Effector CD4-positive, alpha-beta T cell (primary cell): ENCODE measurements at places on chromosomes 3 and 15.

- DNase-seq: no peak
Measured at GRCh38 chr15:101266787-101267186, 10.5 kb downstream of the SELENOS start.

- no peak for DNase-seq
Measured at GRCh38 chr3:73215281-73215680, 153.8 kb downstream of the EBLN2 start.

- DNase-seq: no peak
Measured at GRCh38 chr15:27414168-27414870, 443.3 kb downstream of the GABRG3 start.

- DNase-seq: no peak
Measured at GRCh38 chr3:58577269-58577821, at the start of gene FAM107A. Gene FAM107A, minus strand, starts transcription at chr3:58577391. Its CDS starts 7,531 bp downstream, at chr3:58569860.

- no peak for DNase-seq
Measured at GRCh38 chr3:188671971-188672370, 499.8 kb upstream of the TPRG1 start.
